ENCODE measurements at places on chromosomes 6 and 20.

- no peak for DNase-seq
Observed at GRCh38 chr6:158143700-158144099, 24.4 kb downstream of the SERAC1 start.

- DNase-seq: no peak
Observed at GRCh38 chr20:59295531-59295930, 4.9 kb upstream of the EDN3 start.

- no peak for DNase-seq
Observed at GRCh38 chr6:7267071-7267465, 45.9 kb downstream of the SSR1 start.

DNA sequence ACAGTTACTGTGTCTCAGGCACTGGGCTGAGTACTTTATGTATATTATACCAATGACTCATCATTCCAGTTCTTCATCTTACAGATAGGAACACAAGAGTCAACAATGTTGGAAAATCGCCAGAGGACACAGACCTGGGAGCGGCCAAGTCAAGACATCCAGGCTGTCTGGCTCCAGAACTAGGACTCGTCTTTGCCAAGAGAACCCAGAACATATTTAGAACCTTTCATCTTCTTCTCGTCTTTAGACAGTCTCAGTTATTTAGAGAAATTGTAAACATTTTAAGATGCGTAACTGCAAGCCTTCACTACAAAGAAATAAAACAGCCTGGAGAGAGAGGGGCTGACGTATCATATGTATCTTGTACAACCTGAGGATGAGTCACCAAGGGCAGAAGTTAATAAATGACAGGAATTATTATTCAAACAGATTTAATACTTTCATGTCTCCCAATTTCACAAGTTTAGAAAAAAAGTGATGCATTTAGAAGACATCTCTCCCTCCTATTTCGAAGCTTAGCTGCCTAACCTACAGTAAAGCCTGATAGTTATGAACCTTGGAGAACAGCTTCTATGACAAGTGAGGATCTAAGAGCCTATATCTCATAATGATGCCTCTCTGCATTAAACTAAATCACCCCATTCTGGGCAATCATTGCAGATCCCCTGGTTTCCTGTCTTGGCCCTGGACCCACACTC, 43.4 kb downstream of the SLC22A3 start:
- DNase-seq: no peak

GRCh38 chr6:45535933-45536332, 158.2 kb upstream of the SUPT3H start:
- DNase-seq: no peak

GRCh38 chr6:117531809-117532725, 49.6 kb downstream of the DCBLD1 start:
- peak; percentile 51 for DNase-seq

DNA sequence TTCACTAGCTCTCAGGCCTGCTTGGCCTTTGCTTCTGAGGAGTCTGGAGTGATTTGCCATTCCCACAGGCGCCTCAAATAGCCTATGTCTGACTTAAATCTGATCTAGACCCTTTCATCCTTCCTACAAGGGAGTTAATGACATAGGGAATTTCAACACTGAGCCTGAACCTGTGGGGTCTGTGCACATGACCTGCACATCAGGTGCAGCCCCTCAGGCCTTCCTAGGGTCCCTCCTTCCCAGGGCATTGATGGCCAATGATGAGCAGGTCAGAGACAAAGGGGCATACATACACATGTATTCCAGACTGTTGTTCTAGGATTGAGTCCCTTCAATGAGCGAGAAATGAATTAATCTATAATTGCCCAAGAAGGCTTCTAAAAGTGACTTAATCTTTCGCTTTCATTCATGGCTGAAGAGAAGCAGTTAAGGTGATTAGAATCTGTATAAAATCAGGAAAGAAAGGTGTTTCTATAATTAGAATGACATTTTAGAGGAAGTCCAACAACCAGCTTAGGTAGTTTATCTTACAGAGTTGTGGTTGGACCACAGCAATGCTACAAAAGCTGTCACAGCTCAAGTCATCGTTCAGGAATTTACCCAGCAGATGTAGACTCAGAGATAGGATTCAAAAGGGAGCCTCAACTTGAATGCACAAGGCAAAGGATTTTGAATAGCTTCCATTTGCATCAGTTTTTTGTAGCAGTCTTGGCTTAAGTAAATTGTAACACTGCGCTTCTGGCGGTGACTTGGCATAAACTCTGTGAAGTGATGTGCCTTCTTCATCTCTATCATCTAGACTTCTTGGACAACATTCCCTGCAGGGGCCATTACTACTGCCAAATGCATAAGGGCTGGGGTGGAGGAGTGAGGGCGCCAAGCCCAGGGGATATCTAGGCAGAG, 27.0 kb upstream of the TBC1D7 start:
- DNase-seq: no peak

GRCh38 chr6:125194941-125195340, 41.4 kb downstream of the TPD52L1 start:
- DNase-seq: no peak

DNA sequence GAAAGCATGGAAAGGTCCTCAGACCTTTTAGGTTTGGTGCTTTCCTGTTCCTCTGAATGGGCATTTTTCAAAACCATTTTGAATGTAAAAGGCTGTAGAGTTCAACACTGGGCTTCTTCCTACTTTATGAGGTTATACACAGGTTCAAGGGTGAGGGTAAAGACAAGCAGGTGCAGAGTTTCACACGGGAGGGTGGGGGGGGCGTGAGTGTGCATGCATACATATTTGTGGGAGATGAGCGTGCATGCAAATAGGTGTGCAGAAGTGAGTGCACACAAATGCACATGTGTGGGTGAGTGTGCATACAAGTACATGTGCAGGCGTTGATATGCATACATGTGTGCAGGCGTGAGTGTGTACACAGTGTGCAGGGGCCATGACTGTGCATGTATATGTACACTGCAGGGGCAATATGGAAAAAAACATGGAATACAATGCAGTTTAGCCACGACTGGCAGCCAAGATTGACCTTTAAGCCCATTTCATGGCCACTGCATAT, 183.1 kb downstream of the GMPR start:
- no peak for DNase-seq

DNA sequence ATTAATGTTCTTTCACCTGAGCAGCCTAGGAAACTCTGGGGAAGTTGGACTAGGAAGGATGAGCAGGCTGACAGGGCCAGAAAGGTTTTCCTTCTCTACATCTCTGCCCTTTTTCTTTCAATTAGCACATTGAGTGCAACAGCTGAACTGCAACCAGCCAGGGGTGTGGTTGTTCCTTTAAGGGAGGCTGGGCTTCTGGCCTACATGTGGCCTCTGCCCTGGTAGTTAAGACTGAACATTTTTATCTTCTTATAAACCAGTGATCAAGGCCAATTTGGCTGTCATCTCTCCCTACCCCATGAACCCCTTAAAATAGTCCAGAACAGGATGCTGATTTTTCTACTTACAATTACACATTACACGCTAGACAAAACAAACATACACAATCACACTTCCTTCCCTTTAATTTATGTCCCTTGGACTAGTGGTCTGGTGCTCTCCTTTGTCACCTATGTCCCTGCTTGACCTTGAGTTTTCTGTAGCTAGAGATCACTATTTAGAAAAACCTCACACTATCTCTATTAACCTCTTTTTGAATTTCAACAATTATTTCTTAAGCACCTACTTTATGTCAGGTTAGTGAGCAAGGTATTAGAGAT, 60.3 kb downstream of the RNF217 start:
- DNase-seq: no peak

- no peak for DNase-seq
Observed at GRCh38 chr6:133243723-133244305, 2.7 kb downstream of the EYA4 start.

DNA sequence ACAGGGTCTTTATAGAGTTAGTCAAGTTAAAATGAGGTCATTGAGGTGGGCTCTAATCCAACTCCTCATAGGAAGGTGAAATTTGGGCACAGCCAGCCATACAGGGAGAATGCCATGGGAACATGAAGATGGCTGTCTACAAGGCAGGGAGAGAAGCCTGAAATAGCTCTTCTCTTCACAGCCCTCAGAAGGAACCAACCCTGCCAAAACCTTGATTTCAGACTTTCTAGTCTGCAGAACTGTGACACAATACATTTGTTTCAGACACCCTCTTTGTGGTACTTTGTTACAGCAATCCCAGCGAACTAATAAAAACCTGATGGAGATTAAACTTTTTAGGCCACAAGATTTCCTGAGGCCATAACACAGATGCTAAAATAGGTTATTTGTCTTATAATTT, 43.1 kb upstream of the HECA start:
- DNase-seq: no peak

DNA sequence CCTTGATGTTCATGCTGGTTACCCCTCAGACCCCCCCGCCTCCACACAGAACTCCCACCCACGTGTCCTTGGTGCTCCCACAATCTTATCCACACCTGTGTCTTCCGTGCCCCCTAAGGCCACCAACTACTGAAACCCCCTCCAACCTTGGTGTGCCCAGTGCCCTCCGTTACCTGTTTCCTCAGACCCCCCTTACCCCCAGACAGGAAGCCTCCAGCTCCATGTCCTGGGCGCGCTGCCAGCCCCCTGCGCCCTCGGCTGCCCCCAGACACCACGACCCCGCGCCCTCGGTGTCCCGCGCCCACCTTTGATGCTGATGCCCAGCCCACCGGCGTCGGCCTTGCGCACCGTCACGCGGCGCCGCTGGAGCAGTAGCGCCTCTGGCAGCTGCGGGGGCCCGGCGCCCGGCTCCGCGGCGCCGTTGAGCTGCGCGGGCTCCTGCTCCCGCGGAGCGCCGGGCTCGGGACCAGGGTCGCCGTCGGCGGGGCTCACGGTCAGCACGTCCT, 504 bp downstream of the SNTA1 start:
- DNase-seq: no peak

DNA sequence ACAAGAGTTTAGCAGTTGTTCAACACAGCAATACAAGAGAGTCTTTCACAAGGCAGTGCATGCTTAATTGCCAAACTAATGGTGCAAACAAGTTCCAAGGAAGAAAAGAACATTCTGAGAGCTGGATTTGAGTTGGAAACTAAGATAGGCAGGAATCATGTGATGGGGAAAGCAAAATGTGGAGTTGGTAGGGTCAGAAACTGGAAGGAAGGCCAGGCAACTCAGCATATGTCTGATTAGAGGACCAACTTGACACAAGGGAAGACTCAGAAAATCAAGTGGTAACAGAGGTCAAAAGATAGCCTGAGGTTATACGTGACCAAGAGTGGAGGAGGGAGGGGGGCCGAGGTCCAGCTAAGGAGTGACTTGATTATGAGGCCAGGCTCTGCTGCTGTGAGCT, 117.3 kb downstream of the SMLR1 start:
- no peak for DNase-seq

DNA sequence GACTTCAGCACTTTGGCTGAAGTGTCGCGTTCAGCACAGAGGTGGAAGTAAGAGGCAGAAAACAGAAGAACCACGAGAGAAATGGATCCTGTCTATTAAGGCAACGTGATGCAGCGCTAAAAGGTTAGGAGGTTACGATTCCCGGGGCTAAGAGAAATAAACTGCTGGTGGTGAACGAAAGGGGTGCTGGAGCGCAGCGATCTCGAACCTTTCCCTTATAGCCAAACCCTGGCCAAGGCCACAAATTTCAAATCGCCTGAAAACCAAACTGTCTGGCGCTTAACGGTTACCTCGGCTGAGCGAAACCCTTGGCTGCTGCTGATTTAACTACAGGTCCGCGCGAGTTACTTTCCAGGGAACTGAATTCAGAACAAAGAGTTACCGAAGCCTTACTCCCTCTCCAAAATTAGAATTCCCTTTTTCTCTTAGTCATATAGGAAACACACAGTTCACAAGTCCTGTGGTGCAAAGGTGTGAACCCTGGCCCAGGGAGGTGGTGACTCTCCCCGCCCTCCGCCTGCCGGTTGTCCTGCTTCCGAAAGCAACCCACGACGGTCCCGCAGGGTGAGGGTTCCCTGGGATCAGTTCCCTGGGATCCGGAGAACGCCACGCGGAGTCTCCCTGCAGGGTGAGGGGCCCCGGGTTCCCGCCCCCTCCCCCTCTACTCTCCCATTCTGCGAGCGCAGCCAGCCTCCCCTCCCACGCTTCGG, 1.3 kb upstream of the SLC35D3 start:
- peak; percentile 19 for DNase-seq

GRCh38 chr6:112005013-112005371, 48.9 kb upstream of the CCN6 start:
- no peak for DNase-seq

GRCh38 chr20:2336471-2336870, 40.7 kb downstream of the TGM3 start:
- DNase-seq: no peak

GRCh38 chr6:2988426-2989331, 11.0 kb upstream of the NQO2 start:
- peak; percentile 96 for DNase-seq

GRCh38 chr6:19279273-19279684, 557.9 kb upstream of the ID4 start:
- DNase-seq: no peak

DNA sequence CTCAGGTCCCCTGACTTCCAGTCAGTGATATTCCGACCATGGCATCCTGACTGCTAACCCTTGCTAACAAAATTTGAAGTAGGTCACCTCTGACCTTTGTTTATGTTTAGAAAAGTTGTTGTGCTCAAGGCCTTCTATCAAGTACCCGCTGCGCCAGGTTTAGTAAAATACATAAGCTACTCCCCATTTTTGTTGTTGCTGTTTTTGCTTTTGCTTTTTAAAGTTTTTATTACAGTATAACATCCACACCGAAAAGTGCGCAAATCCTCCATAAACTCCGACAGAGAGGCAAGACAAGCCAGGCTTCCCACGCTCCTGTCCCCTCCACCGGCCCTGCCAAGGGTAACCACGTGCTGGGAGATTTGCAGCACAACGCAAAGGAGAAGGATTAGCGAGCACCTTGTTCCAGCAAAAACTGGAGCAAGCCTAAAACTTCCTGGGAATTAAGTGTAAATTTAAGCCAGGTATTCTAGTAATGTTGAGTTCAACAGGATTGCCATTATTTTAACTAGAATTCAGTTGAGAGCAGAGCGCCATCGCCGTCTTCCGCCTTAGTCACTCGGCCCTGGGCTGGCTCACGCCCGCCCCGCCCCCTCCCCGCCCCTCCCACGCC, 17.8 kb upstream of the HMGN4 start:
- DNase-seq: peak; percentile 89

DNA sequence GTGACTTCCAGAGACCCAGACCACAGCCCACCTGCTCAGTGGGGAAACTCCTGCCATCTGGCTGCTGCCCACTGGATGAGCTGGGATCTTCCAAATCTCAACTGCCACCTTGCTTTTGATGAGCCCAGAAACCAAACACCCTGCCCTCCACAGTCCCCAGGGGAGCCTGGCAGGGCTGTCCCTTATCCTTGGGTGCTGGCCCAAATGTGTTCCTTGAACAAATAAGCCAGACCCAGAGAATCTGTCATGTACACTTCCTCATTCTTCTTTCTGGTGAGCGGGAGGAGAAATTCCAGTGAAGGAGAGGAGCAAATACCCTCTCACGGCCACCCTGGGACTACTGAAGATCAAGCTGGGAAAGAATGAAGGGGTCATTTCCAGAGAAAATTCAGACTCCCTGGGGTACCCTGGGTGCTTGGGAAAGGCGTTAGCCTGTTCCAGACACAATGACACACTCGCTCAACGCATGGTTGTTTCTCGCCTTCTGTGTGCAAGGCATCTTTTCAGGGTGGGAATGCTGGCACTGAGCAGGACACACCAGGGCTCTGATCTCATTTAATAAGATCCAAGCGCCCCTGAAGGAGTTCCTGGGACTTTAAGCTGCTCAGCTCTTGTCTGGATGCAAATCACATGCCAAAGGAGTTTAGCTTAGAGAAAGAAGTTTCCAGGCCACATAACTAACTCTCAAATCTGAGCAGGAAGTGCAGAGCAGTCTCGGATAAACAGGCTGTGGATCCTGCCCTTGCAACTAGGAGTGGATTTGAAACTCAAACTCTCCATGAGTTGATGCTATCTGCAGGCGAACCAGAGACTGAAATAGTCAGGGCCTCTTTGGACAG, 38.5 kb downstream of the PXDC1 start:
- DNase-seq: no peak

GRCh38 chr6:154377726-154378125, 21.1 kb upstream of the IPCEF1 start:
- DNase-seq: no peak
